Mammary epithelial cell (primary cell): ENCODE measurements at places on chromosomes 6 and 20. TPM values are rescaled to one million over a fixed set of nuclear protein-coding genes. Genes with fewer than 3 reads are reported as not detected.

DNA sequence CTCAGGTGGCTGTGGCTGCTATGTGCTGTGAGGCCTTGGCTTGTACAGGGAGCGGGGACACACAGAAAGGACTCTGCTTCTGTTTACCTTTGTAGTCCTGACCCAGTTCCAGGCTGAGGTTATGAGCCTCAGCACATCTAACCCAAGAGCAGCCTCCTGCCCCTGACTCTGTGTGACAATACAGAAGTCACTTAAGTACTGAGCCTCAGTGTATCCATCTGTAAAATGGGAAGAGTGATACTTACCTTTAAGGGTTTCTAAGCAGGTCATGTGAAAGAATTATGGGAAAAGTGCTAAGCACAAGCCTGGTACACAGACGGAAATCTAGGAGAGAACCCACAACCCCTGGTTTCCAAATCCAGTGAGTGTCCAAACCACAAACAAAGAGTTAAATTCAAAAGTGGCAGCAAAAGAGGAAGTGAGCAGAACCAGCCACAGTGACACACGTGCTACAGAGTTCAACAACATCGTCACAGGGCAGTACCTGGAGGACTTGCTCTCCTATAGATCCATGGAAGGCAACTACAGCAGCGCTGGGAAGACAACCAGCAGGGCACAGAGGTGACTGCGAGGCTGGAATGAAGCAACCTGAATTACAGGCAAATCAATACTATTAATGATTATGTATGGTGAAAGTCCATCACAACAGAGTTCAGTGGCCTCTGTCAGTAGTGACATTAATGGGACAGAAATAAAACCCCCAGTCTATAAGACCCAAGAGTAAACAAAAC, 12.5 kb downstream of the TRIM26 start:
- DNase-seq: no peak

DNA sequence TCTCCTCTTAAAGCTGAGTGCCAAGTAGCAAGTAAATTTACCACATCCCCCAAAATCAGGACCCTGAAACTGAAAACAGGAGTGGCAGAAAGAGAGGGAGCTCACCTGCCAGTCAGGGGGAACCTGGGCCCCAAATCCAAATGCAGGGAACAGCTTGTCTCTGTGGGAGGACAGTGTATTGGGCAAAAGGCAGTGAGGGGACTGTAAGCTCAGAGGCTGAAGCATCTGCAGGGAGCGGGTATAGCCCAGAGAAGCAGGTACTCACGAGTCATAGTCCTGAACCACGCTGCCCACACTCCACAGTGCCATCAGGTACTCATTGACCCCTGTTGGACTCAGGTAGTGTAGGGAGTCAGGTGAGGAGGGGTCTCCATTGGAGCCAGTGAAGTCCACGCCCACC, 15.0 kb downstream of the SPAG4 start:
- no peak for DNase-seq

DNA sequence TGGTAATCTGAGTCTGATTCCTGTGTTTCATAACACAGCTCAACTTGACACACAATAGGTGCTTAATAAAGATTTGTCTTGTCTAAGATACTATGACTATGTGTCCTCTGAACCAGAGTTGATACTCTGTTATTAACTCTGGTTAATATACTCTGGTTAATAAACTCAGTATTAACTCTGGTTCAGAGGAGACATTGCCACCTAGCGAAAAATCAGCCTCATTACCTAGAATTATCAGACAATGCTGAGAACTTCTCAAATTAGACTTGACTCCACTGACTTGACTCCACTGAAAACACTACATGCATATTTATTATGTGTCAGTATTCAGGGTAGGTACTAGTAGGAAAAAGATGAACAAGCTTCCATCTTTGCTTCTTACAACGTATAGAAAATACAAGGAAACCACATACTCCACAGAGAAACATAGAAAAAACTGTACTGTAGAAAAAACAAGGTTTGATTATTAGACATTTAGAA, 73.9 kb downstream of the AHI1 start:
- DNase-seq: peak; percentile 14

DNA sequence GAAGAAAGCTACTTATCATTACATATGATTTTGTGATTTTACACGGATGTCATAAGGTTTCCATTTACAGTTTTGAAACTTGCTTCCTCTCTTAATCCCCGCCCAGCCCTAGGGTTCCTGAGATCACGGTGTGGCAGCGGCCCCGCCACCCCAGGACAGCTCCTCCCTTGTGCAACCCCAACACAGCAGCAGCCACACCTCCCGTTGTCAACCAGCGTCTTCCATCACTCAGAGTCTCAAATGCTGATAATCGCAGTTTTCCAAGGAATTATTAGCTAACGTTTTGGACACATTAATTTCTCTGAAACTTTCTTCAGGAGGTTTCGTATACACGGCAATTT, 204.8 kb downstream of the THBS2 start:
- no peak for DNase-seq

GRCh38 chr6:17957498-17957897, 29.9 kb downstream of the KIF13A start:
- peak; percentile 59 for DNase-seq

DNA sequence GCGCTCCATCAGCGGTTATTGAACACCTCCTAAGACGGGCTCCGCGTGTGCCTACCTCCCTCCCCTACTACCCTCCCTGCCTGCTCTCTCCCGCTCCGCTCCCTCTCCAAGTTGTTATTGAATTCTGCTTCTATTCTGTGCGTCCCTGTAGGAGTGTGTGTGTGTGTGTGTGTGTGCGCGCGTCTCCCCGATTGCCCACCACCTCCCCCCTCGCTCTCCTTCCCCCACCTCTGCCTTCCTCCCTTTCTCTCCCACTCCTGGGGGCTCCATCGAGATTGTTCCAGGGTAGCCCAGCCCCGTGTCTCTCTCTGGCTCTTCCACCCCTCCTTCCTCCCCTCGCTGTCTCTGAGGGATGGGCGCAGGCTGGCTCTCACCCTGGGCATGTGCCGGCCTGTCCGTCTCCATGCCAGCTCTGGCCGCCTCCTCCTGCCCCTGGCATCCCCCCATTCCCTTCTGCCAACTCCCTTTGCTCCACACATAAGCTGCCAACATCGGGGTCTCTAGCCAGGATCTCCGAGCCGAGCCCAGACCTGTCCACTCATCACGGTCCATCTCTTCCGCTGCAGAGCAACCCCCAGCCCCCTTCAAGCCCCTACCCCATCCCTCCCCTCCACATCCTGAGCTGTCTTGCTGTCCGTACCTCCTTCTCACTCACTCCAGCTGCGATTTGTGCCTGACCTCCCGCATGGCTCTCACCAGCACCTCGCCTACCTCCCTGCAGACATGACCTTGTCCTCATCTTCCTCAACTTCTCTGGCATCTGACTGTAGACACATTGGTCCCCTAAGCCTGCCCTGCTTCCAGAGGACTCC, 68.5 kb downstream of the SRC start:
- DNase-seq: no peak

DNA sequence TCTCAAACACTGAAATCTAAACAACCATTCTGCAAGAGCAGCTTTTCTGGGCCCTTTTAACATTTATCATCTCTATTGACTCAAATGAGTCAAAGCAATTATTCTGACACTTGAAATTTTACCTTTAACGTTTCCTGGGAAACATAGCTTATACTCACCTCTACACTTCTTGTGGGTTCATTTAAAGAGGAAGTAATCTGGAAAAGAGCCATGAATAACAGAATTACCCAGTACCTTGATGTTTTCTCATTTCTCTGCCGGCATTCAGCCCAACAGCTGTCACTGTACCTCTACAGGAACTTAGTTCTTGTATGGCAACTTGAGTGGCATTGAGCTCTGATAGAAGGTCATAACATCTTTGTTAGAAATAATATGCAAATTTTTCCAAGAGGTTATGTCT, 272.2 kb downstream of the KCNQ5 start:
- peak; percentile 58 for DNase-seq

DNA sequence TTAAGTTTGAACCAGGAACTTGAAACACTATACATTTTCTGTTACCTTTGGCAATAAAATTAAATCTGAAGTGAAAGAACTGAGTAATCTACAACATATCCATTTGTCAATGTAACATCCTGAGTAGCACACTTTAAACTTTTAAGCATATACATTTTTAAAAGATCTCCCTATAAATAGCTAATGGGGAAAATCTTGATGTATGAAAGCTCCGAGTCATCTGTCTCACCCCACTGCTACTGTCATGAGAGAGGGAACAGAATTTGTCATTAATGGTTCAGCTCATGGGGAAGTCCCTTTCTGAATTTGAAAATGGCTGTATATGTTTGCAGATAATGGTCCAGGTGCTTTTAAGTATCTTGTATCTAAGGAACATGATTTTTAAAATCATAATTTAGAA, 55.2 kb upstream of the NOX3 start:
- DNase-seq: peak; percentile 39

DNA sequence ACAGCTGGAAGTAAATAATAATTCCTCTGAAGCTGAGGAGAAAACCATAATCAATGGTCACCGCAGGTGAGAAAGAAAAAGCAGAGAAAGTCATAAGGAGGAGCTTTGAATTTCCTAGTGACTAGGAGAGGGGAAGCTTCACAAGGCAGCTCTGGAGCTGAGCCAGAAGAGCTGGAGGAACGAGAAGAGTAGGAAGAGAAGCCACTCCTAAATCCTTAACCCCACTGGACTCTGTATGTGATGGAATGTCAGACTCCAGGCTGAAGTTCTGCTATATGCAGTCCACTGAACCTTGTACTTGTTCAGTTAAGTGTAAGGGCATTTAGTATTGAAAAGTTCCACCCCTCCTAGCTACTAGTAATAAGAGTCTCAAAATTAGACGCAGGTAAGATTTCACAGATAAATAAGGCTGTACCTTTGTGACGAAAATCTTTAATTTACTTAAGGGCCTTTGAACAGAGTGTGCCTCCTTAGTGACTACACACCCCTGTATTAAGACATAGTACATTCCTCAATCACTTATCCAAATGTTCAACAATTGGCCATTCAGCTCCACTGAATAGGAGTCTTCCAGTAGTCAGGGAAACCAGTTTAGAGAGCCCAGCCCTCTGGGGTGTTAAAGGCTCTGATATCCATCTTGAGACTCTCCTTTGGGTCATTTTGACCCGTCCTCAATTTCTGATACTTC, 71.4 kb upstream of the UFL1 start:
- peak; percentile 28 for DNase-seq

DNA sequence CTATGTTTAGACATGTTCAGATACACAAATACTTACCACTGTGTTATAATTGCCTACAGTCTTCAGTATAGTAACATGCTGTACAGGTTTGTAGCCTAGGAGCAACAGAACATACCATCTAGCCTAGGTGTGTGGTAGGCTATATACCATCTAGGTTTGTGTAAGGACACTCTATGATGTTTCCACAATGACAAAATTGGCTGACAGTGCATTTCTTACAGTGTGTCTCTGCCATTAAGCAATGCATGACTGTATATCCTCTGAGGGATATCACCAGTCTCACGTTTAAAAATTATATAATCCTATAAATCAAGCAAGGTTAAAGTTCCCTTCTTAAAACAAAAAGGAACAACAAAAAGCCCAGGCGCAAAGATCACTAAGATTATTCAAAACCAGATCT, 352.2 kb downstream of the BTBD9 start:
- no peak for DNase-seq

- DNase-seq: no peak
These were observed 21.9 kb downstream of the MYH7B start for GRCh38 chr20:34977365-34978091.

DNA sequence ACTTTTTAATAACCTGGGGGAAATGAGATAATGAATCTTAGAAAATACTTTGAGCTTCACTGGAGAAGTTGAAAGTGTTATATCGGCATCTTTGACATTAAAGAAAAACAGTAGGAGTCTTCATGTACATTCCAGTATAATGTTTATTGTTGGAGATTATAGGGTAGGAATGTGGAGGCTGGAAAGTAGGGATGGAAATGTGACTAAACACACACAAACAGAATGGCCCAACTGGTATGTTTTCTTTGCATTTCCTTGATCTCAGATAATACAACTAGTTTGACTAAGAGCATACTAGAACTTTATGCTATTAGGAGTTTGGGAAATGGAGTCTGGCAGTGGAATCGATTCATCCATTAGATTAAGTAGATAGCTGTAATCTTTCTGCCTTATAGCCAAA, 10.1 kb upstream of the BAG2 start:
- no peak for DNase-seq

- DNase-seq: peak; percentile 78
These were observed 590 bp downstream of the HIVEP2 start for GRCh38 chr6:142944124-142945048.

- no peak for DNase-seq
These were observed 684.1 kb upstream of the NRSN1 start for GRCh38 chr6:23441808-23442461.

DNA sequence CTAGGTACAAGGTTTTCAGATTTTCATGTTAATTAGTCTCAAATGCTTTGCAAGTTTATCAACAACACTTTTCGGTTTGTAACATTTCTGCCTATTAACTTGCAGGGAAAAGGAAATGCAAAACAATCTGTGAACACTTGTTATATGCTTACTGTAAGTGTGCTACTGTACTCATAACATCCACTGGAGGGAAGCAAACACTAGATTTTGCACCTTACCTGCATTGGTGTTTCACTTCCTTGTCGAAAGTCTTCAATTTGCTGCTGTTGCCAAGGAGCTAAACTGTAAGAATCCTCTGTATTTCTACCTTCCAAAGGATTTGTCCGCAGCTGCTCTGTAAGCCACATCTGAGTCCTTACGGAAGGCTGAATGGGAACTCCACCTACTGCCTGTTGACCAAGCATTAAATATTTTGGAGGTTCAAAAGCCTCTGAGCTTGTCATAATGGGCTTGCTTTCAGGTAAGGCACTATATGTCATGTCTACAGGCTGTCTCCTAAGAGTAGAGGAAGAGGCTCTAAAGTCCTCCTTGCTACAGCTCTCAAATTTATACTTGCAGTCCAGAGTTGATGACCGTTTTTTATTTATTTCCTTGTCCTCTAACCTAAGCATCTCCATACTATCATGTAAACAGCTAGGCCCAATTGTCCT, 17.3 kb downstream of the PLN start:
- peak; percentile 54 for DNase-seq

- no peak for DNase-seq
These were observed 61.2 kb downstream of the ELOVL5 start for GRCh38 chr6:53287336-53288225.

DNA sequence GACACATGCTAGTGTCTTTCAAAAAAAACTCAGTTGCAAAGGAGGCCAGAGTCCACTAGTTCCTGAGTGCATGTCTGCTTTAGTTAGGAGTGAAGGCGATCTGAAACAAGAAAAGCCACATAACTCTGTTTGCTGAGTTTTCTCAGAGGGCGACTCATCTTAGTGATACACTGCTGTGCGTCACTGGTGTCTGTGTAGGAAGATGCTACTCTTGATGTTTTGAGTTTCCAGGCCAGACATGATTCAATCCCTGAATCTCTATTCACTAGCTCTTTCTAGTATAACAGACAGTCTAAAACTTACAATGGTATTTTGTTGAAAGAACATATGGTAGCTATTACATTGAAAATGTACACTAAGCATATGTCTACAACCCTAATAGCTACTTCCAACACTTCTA, 60.9 kb downstream of the GFRAL start:
- peak; percentile 8 for DNase-seq

- peak; percentile 72 for DNase-seq
These were observed 874.2 kb downstream of the TFAP2A start for GRCh38 chr6:9540534-9541126.

Gene TGM3
- polyA plus RNA-seq: not detected

Gene RBPJL
- not detected for polyA plus RNA-seq

Gene NKAIN2
- not detected for polyA plus RNA-seq

Gene HTR1E
- polyA plus RNA-seq: not detected

Gene ZNF391
- polyA plus RNA-seq: 1.8 TPM

Gene ADGB
- not detected for polyA plus RNA-seq
